ENCODE measurements at places on chromosomes 2 and 18.

DNA sequence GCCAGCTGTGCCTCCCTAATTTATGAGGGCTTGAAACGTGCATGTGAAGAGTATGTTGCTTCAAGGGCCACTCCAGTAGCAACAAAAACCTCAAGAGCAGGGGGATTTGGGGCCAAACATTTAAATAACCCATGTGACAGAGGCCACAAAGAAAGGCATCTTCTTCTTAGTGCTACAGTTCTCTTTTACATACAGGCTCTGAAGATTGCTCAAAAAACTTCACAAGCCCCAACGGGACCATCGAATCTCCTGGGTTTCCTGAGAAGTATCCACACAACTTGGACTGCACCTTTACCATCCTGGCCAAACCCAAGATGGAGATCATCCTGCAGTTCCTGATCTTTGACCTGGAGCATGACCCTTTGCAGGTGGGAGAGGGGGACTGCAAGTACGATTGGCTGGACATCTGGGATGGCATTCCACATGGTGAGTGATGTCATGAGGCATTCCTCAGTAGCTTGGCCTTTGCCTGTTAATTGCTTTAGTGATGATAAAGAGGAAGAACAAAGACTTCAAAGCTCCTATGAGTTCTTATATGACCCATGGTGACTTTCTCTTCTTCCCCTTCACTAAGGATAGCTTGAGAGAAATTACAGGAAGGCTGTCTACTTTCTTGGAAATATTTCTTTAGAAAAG is 40.1 kb downstream of the NRP2 start:
- DNase-seq, result no peak

DNA sequence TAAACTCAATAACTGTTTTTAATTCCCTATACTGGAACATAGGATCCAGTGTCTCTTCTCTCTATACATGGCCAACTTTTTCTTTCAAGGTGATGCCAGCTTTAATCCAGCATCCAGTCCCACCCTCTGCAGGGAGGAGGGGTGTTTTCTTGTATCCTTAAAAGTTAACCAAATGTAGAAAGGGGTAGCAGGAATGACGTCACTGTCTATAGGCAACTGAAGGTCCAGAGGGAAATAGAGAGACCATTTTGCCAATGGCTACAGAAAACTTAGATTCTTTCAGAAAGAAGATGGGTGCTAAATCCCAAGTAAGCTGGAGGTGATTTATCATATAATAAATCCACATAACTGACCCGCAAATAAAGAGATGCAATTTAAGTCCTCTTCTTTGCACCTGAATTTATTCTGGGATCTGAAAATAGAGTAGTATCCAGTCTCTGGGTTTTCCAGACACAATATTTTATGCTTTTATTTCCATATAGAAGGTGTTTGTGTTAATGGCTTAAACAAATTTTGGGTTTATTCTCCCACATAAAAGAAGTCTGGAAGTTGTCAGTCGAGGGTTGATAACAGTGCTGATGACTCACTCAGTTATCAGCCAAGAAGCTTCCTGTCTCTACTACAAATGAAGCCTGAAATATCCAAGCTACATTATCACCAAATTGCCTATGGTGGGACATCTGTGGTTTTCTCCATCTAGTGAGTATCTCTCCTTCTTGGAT is 5.7 kb upstream of the DNER start:
- no peak for DNase-seq

GRCh38 chr2:85439986-85440385 is 21.5 kb downstream of the SH2D6 start:
- no peak for DNase-seq

- DNase-seq, result no peak
Measured at GRCh38 chr2:120709608-120710041, 26.0 kb upstream of the GLI2 start.

GRCh38 chr18:75125382-75126331 is 83.3 kb downstream of the PTGR3 start:
- DNase-seq, result no peak

DNA sequence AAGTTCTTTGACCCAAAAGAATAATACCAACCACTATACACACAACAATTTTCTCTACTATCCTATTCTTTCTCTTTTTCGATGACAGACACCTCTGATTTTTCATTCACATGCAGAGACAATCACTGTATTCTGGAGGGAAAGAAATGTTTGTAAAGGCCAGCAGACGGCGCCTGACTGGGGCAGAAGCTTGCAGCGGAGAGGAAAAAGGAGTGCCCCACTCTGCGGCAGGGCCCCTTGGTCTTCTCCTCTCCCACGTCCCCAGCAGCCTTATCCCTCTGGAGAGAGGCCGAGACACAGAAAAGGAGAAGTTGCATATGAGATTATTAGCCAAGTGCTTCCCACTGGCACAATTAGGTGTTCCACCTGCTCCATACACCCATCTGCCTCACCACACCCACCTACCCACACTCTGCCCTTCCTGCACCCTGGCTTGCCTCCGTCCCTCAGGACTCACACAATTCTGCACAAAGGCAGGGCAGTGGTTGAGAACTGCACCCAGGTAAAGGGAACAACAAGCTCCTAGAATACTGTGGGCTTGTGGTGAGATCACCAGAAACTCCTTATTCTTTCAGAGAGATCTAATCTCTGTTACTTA is 687.3 kb downstream of the NRXN1 start:
- DNase-seq, result no peak

DNA sequence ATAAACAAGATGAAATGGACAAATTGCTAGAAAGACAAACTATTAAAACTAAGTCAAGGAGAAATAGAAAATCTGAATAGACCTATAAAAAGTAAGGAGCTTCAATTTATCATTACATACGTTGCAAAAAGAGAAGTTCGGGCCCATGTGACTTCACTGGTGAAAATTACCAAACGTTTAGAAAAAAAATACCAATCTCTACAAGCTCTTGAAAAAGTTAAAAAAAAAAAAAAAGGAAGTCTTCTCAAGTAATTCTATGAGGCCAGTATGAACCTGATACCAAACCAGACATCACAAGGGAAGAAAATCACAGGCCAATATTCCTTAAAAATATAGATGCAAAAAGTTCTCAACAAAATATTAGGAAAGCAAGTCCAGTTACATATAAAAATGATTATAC is 20.2 kb upstream of the ACVR2A start:
- DNase-seq, result no peak

DNA sequence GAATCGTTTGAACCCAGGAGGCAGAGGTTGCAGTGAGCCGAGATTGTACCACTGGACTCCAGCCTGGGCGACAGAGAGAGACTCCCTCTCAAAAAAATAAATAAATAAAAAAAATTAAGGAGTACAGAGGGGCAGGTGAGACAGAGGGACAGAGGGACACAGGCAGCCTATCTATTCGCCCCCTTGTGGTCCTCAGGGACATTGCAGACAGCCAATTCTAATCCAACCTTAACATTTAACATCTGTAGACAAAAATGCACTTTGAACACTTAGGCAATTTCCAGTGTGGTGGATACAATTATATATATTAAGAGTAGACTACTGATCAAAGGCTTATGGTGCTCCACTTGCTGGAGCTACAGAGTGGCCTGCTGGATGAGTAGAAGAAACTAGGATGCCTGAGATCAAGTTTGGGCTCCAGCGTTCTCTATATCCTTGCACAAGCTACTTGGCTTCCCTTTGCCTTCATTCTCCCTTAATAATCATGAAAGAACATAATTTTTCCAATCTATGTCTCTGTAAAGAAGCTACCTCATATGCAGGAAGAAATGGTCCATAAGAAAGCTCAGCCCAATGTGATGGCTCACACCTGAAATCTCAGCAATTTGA is 8.2 kb upstream of the SMARCAL1 start:
- no peak for DNase-seq

- no peak for DNase-seq
Measured at GRCh38 chr2:231800493-231801091, 14.3 kb downstream of the COPS7B start.

DNA sequence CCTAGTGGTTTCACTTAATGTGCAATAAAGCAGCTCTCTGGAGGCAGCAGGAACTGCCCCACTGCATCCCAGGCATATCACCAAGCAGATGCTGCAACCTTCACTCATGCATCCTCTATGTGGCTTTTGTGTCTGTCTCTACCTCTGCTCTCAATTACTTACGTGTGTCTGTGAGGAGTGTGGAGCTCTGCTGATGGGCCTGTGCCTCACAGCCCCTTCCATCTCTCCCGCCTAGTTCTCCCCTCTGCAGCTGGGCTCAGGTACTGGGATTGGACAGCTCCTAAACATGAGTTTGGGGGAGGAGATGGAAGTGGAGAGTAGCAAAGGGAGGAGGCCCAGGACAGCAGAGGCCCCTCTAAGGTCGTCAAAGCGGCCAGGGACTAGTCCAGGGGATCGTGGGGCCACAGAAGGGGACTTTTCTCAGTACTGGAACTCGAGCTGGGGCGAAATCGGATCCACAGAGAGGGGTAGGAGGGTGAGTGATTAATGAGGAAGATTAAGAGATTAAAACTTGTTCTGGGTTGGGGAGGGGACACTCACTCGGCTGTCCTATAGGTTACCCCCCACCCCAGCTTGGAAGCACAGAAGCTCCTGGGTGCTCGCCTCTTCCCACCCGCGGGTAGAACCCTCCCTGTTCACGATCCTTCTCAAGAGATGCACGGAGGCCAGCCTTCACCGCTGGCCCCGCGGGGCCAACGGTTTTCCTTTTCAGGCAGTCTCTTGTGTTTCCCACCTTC is 2.1 kb upstream of the LBX2 start:
- no peak for DNase-seq

GRCh38 chr2:7467782-7468447 is 550.7 kb downstream of the RNF144A start:
- DNase-seq, result no peak

- no peak for DNase-seq
Measured at GRCh38 chr2:19120181-19120580, 238.2 kb downstream of the OSR1 start.

DNA sequence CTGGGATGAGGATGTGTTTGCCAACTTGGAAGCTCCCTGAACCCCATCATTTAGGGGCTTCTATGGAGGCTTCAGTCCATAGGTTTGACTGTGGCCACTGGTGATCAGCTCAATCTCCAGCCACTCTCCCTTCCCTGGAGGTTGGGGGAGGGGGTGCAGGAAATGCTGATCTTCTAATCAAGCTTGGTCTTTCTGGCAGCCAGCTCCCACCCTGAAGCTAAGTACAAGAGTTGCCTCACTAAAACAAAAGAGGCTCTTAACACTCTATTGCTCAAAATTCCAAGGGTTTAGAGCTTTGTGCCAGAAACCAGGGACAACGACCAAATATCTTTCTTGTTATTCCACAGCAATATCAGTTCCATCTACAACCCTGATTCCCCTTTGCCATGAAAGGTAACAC is 19.4 kb upstream of the MPPE1 start:
- no peak for DNase-seq

DNA sequence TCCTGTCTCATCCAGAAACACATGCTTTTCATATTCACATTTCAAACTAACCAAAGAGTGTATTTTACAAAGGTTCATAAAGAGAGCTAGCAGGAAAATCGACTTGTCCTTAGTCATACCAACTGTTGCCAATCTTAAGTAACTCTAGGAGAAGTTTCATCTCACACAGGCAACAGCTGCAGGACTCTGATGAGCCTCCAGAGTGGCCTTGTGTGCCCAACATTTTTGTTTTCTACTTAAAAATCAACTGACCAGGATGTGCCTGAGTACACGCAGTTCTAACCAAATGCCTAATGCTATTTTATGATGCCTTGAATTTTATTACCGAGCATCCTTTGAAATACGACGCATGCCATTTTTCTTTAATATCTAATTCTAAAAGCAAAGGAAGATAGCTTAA is 595.9 kb upstream of the LRRTM4 start:
- DNase-seq, result no peak

GRCh38 chr2:147473075-147473474 is 371.8 kb upstream of the ACVR2A start:
- DNase-seq, result no peak

DNA sequence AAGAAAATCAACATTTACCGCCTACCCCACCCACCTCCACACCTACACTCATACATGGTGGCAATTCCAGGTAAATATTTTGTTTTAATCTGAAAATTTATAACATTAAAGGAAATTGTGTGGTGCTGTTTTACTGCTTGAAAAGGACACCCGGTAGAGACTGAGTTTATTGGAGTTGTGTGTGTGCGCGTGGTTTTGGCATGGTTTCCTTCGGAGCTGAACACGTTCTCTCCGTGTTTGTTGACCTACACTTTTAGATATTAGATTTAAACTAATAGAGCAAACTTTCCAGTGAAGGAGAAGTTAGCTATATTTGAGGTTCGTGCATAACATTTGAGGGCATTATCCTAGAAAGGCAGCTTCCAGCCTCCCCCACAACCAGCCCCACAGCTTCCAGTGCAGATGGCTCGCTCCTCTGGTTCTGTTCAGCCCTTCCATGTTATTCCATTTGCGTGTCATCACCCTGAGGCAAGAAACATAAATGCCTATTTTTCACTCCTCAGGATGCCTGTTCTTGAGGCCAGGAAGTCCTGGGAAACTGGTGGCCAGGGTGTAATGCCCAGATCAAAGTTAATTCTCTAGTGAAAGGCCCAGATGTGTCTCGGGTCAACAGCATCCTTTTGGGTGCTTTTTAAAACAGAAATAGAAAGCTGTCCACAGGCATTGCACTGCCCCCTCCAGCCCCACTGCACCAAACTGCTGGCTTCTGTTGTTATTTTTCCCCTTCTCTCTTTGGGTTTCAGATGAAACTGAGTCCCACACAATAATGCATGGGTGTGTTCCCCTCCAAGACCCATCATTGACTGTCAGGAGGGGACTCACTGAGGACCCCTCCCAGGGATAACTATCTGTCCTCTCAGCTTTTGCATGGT is 190.2 kb downstream of the SETBP1 start:
- no peak for DNase-seq

- no peak for DNase-seq
Measured at GRCh38 chr2:78718473-78718872, 307.0 kb upstream of the REG3G start.

DNA sequence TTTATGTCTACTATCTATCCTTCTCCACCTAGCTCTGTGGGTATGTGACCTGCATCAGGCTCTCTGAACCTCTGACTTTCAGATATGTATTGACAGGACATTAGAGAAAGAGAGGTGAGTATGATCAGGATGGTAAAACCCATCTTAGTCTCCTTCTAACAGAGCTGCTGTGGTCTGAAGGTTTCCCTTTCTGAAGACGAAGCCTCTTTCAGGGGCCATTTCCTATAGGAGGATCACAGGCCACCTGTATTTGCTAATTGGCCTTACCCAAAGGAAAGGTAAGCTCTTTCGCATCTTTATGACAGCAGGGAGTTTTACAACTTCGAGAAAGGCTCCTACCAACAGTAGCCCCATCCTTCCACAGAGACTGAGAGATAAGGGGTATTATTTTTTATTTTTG is 442.9 kb downstream of the KCNJ3 start:
- DNase-seq, result no peak
